ENCODE measurements at places on chromosomes 7 and 10.

- H3K36me3 ChIP-seq: no peaks in the 10 kb centered on the region
- no peak for DNase-seq
- no peak overlapping the region for H3K27ac ChIP-seq
- H3K27me3 ChIP-seq: no peaks in the 10 kb centered on the region
These were observed 394.9 kb downstream of the DGKB start for GRCh38 chr7:14507617-14508016.

- no peak overlapping the region for H3K4me3 ChIP-seq
- H3K36me3 ChIP-seq: peaks cover 6% of the 10 kb centered on the region
- no peak overlapping the region for H3K27ac ChIP-seq
- DNase-seq: no peak
- no peaks in the 10 kb centered on the region for H3K27me3 ChIP-seq
These were observed 32.3 kb upstream of the BHLHA15 start for GRCh38 chr7:98178762-98179490.

- no peak overlapping the region for H3K4me3 ChIP-seq
- no peaks in the 10 kb centered on the region for H3K27me3 ChIP-seq
- DNase-seq: no peak
- H3K27ac ChIP-seq: no peak overlapping the region
- no peaks in the 10 kb centered on the region for H3K36me3 ChIP-seq
- no peaks in the 10 kb centered on the region for H3K4me1 ChIP-seq
These were observed 318.1 kb downstream of the RPS24 start for GRCh38 chr10:78351809-78352208.

GRCh38 chr10:3487228-3487627 lies 297.8 kb downstream of the KLF6 start:
- no peak overlapping the region for H3K27ac ChIP-seq
- H3K36me3 ChIP-seq: no peaks in the 10 kb centered on the region
- no peaks in the 10 kb centered on the region for H3K27me3 ChIP-seq
- DNase-seq: no peak
- H3K4me1 ChIP-seq: peaks cover 5% of the 10 kb centered on the region

DNA sequence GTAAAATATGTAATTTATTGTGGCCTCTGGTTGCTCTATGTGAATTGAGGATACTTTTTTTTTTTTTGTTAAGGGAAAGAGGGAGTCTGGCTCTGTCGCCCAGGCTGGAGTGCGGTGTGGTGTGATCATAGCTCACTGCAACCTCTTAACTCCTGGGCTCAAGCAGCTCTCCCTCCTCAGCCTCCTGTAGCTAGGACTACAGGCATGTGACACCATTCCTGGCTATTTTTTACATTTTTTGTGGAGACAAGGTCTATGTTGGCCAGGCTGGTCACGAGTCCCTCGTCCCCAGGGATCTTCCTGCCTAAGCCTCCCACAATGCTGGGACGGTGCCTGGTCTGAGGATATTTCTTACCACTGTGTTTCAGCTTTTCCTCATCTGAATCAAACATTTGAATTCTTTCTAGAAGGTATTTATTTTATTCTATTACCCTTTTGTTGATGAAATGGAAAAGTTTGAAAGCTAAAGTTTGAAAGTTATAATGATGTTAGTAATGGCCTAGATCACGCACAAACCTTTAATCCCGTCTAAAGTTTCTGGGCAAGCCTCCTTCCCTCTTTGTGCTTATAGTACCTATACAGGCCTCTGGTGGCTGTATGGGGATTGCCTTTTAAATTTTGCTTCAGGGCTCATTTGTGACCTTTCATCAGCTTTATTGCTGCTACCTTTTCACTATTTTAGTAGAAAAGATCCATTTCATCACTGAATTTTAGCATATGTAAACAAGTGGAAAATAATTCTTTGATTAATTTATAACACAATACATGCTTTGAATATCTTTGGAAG lies 2.0 kb downstream of the IFRD1 start:
- H3K27ac ChIP-seq: peak overlapping the region; percentile 34
- no peaks in the 10 kb centered on the region for H3K4me1 ChIP-seq

- H3K4me1 ChIP-seq: no peaks in the 10 kb centered on the region
- H3K36me3 ChIP-seq: peaks cover 1% of the 10 kb centered on the region
- no peaks in the 10 kb centered on the region for H3K27me3 ChIP-seq
These were observed 63.8 kb downstream of the ATAD1 start for GRCh38 chr10:87753995-87754866.
